ENCODE measurements at places on chromosomes 2 and 18. TPM values are rescaled to one million over a fixed set of nuclear protein-coding genes. Genes with fewer than 3 reads are reported as not detected.

The OSR1 gene
- 0.10 TPM for total RNA-seq

The GKN1 gene
- 0.31 TPM for total RNA-seq

The REG3G gene
- total RNA-seq = not detected

The SMYD1 gene
- total RNA-seq = under 0.01 TPM

The VWA3B gene
- total RNA-seq = not detected

The GAREM1 gene
- total RNA-seq = under 0.01 TPM

The NR4A2 gene
- 83.3 TPM for total RNA-seq

The FBXO41 gene
- total RNA-seq = 4.2 TPM

The SLC19A3 gene
- not detected for total RNA-seq

The SULT1C3 gene
- total RNA-seq = not detected

The AP1S3 gene
- total RNA-seq = 5.4 TPM

The SCN9A gene
- 0.63 TPM for total RNA-seq

The CLIP4 gene
- 71.7 TPM for total RNA-seq

The DYNAP gene
- not detected for total RNA-seq

The FAM228A gene
- total RNA-seq = 0.10 TPM

The ANKRD30BL gene
- total RNA-seq = not detected

The KCNF1 gene
- total RNA-seq = not detected

The IL1R1 gene
- 2.6 TPM for total RNA-seq

The TMEM163 gene
- total RNA-seq = 0.63 TPM

The OR6B2 gene
- total RNA-seq = not detected

The ANKRD29 gene
- total RNA-seq = 0.52 TPM

The RUFY4 gene
- total RNA-seq = 1.0 TPM

The ELOA2 gene
- total RNA-seq = under 0.01 TPM

The DRC1 gene
- not detected for total RNA-seq

The ZNF804A gene
- 0.73 TPM for total RNA-seq

The NRBP1 gene
- 126 TPM for total RNA-seq

The STPG4 gene
- 1.2 TPM for total RNA-seq

The ANKRD39 gene
- 4.3 TPM for total RNA-seq

The METTL21A gene
- total RNA-seq = 13.2 TPM

The CPO gene
- total RNA-seq = 0.21 TPM

The FAM117B gene
- total RNA-seq = 31.1 TPM

The SLC8A1 gene
- total RNA-seq = 51.2 TPM

The SLC16A14 gene
- 0.31 TPM for total RNA-seq

The CD226 gene
- total RNA-seq = 64.1 TPM

The FBXO15 gene
- total RNA-seq = 0.63 TPM

The DNAH6 gene
- 0.31 TPM for total RNA-seq

The MGAT5 gene
- 41.3 TPM for total RNA-seq
